Osteocyte (in vitro differentiated cells): ENCODE measurements at places on chromosomes 5 and 9. TPM values are rescaled to one million over a fixed set of nuclear protein-coding genes. Genes with fewer than 3 reads are reported as not detected.

GRCh38 chr9:124593200-124593599 lies 86.0 kb upstream of the NR5A1 start:
- no peak for DNase-seq

DNA sequence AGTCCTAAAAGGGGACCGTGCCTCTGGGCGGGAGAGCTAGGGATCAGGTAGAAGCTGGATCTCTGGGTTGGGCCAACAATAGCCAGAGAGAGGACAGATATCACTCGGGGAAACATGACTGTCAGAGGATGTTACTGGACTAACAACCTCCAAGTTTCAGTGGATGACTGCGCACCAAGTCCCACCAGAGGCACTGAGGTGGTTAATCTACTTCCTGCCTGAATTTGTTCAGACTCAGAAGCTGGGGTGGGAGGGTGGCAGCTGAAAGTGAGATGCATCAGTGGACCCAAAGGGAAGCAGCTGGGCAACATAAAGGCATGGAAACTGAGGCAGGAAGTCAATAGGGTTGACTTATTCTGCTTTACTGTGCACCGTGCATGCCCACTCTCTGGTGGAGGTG lies 130.1 kb upstream of the SLC44A1 start:
- no peak for DNase-seq

DNA sequence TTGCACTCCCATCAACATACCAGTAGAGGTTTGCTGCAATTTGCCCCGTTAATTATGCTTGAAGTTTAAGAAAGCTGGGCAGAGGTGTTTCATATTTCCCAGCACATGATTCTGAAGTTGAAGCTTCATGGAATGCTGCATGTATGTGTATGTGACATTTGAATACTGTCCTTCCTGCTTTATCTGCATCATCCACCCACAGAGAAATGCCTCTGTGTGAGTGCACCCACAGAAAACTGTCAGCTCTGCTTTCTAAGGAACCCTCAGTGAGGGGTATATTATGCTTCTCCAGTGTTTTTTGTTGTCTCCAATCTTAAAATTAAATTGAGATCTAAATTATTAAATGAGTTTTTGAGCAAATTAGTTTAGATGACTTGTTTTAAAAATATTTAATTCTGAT lies 358.1 kb upstream of the PIK3R1 start:
- no peak for DNase-seq

DNA sequence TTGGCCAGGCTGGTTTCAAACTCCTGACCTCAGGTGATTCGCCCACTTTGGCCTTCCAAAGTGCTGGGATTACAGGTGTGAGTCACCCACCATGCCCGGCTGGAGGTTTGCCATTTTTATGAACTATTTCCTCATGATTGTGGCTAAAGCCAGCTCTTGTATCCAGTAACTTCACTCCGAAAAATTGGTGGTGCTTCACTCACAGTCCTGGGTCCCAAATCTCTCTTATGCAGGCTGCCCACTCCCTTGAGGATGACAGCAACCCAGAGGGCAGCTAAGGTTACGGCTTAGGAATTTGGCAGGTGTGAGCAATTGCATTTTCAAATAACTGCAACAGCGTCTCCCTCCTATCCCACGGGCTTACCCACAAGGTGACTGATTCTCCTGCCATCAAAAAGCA lies 23.4 kb upstream of the FUBP3 start:
- DNase-seq = no peak

Gene BASP1
- 197 and 212 TPM in 2 replicates for total RNA-seq

- DNase-seq = no peak
Observed at GRCh38 chr5:66628561-66628960, 32.4 kb downstream of the MAST4 start.

GRCh38 chr5:13866792-13867191 lies 77.7 kb downstream of the DNAH5 start:
- no peak for DNase-seq

- DNase-seq = no peak
Observed at GRCh38 chr9:98614941-98615340, 93.8 kb downstream of the GABBR2 start.

Gene ERAP2
- 3.5 and 4.4 TPM in 2 replicates for total RNA-seq

Gene ZCCHC10
- total RNA-seq = 17.8 and 21.0 TPM in 2 replicates

GRCh38 chr5:119341452-119342349 lies 14.1 kb upstream of the TNFAIP8 start:
- no peak for DNase-seq

DNA sequence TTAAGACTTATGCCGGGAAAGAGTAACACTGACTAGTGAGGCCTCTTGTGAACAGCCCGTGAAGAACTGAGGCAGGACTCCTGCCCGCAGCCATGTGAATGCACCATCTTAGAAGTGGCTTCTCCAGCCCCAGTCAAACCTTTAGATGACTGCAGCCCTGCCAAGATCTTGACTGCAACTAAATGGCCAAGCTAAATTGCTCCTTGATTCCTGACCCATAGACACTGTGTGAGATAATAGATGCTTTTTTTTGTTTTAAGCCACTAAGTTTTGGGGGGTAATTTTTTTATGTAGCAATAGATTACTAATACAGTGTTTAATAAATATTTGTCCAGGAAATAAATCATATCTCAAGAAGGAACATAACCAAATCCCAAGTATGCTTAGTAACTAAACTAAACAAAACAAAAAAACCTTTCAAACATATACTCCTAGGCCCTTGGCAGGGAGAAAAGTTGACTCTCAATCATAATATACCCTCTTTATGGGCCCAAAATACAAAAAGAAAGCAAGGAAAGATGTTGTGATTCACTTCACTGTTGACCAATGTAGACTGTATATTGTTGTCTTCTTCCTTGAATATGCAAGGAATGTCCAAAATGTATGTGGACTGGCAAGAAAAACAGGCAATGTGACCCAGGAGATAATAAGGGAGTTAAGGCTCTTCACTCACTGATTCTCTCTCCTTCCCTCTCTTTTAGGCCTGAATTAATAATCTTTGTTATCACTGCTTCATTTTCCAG lies 79.7 kb upstream of the ZNF366 start:
- DNase-seq = no peak

Gene RUFY1
- 46.5 and 55.4 TPM in 2 replicates for total RNA-seq

Gene MAMDC4
- 7.4 and 9.4 TPM in 2 replicates for total RNA-seq

Gene FAM78A
- total RNA-seq = 1.0 and 1.1 TPM in 2 replicates

GRCh38 chr5:34041247-34041972 lies 1.6 kb downstream of the C1QTNF3 start:
- no peak for DNase-seq

Gene MAN2A1
- total RNA-seq = 134 and 139 TPM in 2 replicates

DNA sequence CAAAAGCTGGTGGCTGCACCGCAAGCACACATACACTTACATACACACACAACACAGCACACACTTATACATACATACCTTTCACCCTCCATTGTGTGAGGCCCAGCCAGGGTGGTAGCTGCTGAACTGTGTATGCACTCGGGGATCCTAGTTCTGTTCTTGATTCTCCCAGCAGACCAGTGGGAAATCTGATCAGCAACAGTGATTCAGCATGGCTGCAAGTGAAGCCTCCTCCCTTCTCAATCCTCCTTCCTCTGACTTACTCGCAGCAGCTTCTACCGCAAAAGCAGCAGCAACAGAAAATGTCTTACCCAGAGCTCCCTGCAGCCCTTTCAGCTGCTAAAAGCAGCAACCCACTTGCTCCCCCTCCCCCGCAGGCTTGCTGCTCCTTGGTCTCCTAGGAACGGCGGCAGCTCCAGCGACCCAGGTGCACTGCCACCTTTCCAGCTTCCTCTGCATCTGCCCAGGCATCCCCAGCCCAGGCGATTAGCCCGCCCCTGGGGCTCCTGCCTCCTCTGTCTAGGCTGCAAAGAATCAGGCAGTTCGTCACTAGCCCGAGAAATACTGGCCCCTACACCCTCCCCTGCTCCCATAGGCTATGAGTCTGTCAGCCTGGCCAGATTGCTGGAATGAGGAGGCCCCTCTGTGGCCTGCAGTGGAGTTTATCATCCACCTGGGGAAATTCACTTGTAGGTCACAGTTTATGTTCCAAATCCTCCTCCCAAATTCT lies at the start of gene KLHL3:
KLHL3 (minus strand) TSS at position 535 of the 730 bp plus-strand sequence; CDS start at position 92, 443 bp downstream.
- no peak for DNase-seq

GRCh38 chr5:30572279-30572678 lies 621.2 kb upstream of the CDH6 start:
- DNase-seq = no peak

- no peak for DNase-seq
Observed at GRCh38 chr5:88653471-88653870, 229.5 kb downstream of the MEF2C start.

DNA sequence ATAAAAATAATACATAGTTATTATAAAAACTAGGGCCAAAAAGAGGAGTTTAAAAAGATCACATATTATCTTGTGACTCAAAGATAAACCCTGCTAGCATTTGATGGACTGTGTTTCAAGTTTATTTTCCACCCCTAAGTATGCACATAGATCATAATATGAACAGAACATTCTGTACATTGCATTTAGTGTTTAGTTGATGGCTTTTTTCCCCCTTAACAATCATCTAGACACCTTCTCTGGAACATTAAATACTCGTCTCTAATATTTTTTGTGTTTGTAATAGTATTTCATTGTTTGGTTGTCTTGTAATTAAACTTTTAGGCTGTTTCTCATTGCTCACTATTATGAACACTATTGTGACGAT lies 10.5 kb downstream of the COL15A1 start:
- no peak for DNase-seq
